Stimulated activated effector memory CD8-positive, alpha-beta T cell treated with anti-CD3 and anti-CD28 coated beads, Interleukin-12 subunit alpha, Interleukin-12 subunit beta, amount 100 ng/mL, for 72 hours (primary cell): ENCODE measurements at places on chromosomes 5 and 9.

DNA sequence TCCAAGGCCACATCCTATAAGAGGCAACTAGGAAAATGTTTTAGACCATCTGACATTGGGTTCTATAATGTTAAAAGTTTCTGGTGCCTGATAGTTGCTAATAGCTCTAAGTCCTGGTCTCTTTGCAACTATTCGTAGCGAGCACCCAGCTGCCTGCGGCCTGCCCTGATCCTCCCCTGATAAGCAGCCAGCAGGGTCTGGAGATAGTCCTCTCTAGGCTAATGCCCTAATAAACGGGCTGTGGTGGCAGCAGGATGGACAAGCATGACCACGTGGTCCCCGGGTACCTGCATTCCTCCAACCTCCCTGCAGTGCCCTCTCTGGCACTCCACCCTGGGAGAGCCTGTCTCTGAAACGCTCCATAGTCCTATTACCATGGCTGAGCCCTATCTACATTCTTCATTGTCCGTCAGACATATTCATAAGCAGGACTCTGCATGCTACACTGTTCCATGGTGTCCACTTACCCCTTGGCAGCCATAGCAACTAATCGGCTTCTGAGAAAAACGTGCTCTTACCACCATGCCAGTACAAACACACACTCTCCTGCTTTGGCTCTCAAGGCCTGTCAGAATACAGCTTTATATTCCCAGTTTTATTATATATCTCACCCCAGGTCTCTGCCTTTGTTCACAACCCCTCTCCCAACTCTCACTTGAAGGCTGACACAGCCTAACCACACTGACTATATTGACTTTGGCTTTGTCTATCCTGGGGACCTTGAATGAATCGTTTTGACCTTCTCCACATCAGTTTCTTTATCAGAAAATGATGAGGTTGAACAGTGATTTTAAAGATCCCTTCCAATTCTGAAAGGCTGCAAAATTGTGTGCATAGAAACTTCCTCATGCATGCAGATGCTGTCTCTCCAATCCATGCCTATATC lies 49.9 kb upstream of the DAPK1 start:
- DNase-seq = no peak

GRCh38 chr5:11918463-11919045 lies 14.3 kb upstream of the CTNND2 start:
- no peak for DNase-seq

GRCh38 chr5:159469496-159470372 lies 139.4 kb upstream of the IL12B start:
- no peak for DNase-seq

DNA sequence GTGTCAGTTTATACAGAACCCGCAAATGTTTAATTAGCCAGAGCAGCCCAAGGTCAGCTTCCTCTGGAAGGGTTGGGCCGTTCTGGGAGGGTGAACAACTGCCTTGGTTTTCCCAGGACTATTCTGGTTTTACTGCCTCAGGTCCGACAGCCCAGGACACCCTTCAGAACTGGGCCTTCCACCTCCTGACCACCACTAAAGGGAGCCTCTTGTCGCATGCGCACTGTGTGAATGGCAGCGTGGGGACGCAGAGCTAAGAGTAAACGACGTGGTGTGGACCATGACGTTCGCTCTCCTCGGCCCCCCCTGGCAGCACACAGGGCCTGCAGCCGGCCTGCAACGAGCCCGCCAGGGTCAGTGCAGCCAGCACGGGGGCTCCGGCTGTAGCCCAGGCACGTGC lies 214.9 kb downstream of the FANCC start:
- no peak for DNase-seq

DNA sequence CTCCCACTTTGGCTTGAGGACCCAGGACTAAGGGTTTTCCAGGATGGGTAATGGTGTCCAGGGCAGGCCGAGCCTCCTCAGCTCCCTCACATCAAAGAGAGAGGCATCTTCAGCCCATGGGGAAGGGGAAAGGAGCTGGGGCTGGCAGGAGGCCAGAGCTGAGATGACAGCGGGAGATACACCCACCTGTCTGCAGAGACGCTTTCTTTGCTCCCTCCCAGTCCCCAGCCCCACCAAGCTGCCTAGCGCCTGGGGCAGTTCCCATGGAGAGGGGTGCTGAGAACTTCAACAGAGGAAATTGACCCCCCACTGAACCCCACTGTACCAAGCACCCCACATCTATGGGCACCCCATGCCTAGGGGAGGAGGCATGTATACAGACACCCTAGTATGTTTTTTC lies 10.6 kb downstream of the PCDH1 start:
- DNase-seq = no peak

DNA sequence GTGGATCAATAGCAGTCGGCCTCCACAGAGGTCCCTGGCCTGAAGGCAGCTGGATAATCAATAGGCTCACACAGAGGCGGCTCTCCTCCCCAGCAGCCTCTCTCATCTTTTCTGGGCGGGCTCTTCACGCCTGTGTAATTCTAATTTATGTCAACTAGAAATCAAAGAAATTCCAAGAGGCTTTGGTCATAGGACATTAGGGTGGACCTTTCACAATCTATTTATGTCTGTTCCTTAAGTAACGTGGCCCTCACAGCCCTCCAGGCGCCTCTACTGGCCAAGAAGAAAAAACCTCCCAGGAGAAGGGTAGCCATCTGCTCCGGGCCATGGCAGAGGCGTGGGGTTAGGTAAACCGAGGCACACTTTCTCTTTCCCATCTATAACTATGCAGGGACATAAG lies 205.1 kb upstream of the EFNA5 start:
- no peak for DNase-seq
